ENCODE measurements at places on chromosomes 7 and 10.

GRCh38 chr10:124256151-124256550, 162.6 kb downstream of the OAT start:
- DNase-seq, result no peak

DNA sequence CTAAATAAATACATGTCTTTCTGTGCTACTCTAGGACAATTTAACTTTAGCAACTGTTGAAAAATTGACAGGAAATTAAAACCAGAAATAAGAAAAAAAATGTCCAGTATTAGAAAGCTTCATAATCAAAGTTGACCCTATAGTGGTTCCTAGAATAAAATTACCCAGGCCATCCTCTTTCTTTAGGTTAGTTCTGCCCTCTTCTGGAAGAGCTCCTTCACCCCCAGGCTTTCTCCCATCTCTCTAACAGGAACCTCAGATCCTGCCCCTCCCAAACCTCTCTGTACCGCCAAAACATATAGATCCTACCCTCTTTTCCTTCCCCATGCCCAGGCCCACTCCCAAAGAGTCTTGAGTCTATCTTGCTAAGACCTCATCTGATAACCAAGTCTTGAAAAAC, 159.4 kb upstream of the CDK1 start:
- DNase-seq, result no peak

DNA sequence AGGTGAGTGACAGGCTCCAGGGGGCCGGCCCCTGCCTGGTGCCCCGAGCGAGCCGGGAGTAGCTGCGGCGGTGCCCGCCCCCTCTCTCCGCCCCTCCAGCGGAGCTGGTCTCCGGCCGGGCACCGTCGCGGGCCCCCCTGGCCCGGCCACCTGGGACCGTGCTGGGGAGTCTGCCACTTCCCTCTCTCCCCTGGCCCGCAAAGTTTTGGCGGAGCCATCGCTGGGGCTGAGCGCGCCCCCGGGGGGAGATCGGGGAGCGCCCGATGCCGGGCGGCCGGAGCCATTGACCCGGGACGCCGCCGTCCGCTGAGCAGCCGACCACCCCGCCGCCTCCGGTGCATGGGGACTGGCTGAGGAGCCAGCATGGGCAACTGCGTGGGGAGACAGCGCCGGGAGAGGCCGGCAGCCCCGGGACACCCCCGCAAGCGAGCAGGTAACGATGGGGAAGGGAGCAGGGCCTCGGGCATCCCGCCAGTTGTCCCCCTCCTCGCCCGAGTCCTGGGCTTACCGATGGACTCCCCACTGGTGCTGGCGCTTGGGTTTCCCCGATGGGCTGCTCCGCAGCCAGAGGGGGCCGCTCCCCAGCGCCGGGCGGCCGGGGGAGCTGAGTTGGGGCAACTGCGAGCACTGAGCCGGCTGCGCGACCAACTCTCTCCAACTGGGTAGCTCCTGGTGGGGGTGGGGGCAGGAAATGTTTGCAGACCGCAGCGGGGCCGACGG, at the start of gene UBTD1:
UBTD1 (plus strand) TSS at position 84 of the 720 bp plus-strand sequence; CDS start at position 364, 280 bp downstream.
- DNase-seq, result peak; percentile 6

- DNase-seq, result no peak
Measured at GRCh38 chr10:69419096-69419743, 2.5 kb upstream of the TACR2 start.

- DNase-seq, result no peak
Measured at GRCh38 chr7:70402069-70402468, 729.9 kb upstream of the GALNT17 start.

DNA sequence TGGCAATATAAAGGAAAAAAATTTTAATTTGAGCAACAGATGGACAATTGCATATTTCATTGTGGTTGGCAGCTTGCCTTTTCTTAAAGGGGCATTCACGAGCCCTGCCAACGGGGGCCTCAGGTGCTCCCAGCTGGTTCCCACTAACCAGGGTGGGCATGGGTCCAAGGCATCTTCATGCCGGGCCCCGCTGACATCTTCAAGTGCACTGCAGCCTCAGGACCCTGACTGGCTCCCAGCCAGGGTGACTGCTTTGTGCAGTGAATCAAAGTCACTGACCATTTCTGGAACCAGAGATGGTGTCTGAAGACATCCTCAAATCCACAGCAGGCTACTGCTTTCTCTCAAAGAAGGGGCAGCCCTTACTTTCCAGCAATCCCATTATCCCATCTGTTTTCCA, 275.2 kb upstream of the MGMT start:
- DNase-seq, result no peak

DNA sequence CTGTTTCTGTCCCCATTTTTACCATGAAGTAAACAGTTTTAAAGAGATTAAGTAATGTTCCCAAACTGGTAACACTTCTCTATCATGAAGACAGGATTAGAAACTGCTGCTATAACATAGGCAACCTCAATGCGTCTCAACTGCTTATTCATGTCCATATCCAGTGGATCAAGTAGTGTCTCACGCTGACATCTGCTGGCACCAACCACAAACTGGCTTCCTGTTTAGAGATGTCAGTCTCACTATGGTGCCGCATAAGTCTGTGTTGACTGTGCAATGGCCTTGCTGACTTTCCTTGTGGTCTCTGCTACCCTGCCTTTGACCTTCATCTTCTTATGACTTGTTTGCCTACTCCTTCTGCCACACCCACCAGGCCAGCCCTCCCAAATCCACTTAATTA, 369.6 kb upstream of the DPP6 start:
- no peak for DNase-seq

- DNase-seq, result no peak
Measured at GRCh38 chr7:96236198-96237039, 85.5 kb downstream of the SLC25A13 start.

Data from stimulated activated CD8-positive, alpha-beta memory T cell treated with anti-CD3 and anti-CD28 coated beads, Interleukin-15, amount 100 ng/mL, for 24 hours (primary cell).